Foreskin melanocyte (primary cell): ENCODE measurements at places on chromosomes 1 and 21.
A peak's percentile ranks its signal among the peaks of the same experiment; 100 is the strongest.

DNA sequence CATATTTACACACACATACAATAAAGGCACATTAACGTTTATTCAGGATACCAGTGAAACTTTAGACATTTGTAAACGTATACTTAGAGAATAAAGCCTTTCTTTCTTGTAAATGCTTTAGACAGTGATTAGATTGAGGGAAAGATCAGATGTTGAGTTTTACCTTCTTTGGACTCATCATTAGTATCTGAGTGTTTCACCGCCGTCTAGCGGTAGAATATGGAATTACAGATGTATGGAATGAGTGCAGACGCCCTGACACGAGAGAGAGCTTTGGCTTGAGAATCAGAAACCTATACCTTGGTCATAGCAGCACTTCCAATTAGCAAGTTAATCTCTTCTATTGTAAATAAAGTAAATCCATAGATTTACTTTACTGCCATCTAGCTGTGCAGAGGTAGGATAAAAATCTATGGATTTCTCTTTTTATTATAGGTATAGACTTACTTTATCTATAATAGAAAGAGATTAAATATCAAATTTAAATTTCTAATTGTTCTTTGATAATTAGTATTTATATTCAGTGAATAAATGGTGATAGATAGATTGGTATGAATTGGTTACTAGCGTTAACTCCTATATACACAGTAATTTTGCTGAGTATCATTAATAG is 12.6 kb downstream of the FLG2 start:
- DNase-seq, result peak; percentile 53

- DNase-seq, result peak; percentile 68
Measured at GRCh38 chr1:57124768-57125446, 159.1 kb upstream of the C8B start.

DNA sequence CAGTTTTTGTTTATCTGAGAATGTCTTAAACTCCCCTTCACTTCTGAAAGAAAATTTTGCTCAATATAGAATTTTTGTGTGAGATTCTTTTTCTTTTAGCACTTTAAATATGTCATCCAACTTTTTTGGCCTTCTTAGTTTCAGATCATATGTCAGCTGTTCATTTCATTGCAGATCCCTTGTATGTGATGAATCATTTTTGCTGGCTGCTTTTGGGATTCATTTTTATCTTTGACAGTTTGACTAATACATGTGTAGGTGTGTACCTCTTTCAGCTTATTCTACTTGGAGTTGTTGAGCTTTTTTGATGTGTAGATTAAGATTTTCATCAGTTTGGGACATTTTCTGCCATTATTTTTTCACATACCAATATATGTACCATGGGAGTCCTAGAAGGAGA is 156.8 kb downstream of the FASLG start:
- DNase-seq, result no peak

GRCh38 chr1:10714337-10715114 is 81.9 kb downstream of the CASZ1 start:
- no peak for DNase-seq

- no peak for DNase-seq
Measured at GRCh38 chr1:213786683-213787082, 201.1 kb upstream of the PROX1 start.

DNA sequence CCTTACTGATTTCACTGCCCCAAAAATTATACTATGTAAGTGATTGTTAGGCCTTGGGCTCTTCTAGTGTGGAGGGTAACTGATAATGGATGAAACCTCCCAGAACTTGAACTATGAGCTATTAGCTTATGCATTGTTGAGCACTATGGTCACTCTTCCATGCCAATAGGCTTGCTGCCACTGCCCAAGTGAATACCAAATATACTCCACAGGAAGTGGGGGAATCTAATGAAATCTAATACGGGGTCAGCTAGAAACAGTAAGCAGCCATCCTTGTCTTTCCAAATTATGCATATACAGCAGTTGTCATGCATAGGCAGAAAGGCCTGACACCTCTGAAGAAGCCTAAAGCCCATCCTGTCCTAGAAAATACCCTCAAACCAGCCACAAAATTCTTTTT is 198.7 kb upstream of the PTBP2 start:
- DNase-seq, result no peak

DNA sequence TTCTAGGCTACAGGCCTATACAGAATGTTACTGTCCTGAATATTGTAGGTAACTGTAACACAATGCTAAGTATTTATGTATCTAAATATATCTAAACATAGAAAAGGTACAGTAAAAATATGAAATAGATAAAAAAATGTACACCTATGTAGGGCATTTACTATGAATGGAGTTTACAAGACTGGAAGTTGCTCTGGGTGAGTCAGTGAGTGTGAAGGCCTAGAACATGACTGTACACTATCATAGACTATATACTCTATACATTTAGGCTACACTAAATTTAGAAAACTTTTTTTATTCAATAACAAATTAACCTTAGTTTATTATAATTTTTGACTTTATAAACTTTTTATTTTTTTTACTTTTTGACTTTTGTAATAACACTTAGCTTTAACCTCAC is 136.9 kb downstream of the DUSP10 start:
- DNase-seq, result no peak

DNA sequence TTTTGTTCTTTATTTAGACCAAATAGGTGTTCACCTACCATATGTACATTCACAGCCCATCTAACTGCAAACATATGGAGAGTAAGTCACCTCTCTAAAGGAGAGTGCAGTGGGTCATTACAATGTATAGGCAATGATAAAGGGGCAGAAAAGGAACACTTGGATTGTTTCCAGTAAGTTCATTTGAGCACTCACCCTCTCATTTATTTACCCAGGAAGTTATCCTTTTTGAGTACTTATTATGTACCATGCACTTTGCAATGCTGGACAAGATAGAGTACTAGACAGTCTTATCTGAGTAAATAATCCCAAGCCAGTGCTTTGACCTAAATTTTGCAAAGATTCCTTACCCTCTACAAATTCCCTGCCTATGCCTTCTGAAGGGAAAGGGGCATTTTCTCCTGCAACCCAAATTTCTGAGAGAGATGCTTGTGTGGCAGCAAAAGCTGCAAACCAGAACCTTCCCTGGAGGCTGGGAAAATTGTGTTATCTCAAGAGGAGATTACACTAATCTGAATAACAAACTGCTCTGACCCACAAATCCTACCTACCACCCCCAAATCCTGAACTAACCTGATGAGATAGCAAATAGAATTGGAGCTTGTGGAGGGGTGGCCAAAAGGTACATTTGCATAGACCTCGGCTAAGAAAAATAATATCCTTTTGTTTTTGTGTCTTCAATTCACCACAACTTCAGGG is 18.6 kb upstream of the RGS8 start:
- no peak for DNase-seq

- DNase-seq, result no peak
Measured at GRCh38 chr1:9599741-9600140, 11.0 kb downstream of the TMEM201 start.

GRCh38 chr1:4132352-4133296 is 232.6 kb upstream of the C1orf174 start:
- no peak for DNase-seq

DNA sequence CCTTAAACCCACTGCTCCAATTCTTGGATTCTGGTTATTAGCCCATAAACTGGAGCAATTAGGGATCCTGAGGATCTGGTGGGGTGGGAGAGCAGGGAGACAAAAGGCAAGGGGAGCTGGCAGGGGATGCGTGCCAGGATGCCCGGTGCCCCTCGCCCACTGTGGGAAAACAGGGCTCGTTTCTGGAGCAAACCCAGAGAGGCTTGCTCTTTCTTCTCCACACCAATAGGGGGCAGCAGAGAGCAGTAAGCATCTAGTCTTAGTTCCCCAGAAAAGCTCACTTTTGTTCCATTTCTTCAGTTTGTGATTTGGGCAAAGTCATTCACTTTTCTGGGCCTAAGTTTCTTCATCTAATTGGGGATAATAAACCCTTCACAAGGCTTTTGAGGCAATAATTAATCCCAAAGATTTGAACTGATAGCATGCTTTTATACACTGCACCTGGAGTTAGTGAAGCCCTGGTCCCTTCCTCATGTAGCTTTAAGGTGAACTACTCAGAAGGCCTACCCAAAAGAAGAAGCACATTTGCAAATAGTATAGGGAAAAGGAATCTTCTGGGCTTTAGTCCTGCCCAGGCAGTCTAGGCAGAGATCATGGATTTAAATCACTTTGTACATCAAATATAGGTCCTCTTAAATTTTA is 160.6 kb upstream of the USP24 start:
- DNase-seq, result peak; percentile 18
